NCI-H2081 (cell line): ENCODE measurements at places on chromosomes 12 and 14.

DNA sequence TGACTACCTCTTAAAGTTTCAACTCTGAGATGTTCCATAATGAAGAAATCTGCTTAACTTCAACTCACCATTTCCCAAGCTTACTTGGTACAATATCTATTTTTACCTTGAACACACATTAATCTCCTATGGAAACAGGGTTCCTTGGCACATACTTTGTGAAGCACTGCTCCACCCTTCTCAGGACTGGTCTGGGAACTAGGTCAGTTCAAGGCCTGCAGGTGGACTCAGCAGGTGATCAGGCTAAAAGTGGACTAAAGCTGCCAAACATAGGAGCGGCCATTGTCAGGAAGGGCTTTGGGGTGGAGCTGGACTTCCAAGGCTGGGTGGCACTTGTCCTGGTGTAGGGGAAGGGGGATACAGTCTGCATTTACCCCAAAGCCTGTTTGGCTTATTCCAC is 202.3 kb downstream of the NUAK1 start:
- DNase-seq = no peak

- DNase-seq = no peak
Observed at GRCh38 chr12:54593135-54593534, 4.7 kb upstream of the PPP1R1A start.

DNA sequence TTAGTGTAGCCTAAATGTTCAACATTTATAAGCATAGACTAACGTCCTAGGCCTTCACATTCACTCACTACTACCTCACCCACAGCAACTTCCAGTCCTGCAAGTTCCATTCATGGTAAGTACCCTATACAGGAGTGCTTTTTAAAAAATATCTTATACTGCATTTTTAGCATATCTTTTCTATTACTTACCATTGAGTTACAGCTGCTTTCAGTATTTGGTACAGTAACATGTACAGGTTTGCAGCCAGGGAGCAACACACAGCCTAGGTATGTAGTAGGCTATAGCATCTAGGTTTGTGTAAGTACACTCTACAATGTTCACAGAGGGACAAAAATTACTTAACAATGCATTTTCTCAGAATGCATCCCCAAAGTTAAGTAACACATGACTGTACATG is 17.4 kb downstream of the IPO8 start:
- DNase-seq = no peak

GRCh38 chr12:91893476-91893875 is 252.2 kb downstream of the BTG1 start:
- DNase-seq = no peak

DNA sequence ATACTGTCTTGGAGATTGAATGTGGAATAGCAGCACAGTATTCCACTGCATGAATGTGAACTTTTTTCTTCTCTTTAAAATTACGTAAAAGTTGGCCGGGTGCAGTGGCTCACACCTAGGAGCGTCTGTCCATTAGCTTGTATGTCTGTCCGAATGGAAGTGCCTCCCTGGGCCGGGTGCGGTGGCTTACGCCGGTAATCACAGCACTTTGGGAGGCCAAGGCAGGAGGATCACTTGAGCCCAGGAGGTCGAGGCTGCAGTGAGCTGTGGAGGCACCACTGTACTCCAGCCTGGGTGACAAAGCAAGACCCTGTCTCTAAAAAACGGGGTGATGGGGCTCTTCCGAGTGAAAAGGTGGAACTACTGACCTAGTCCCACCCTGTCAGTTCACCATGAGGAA is 22.6 kb upstream of the VSX2 start:
- no peak for DNase-seq

DNA sequence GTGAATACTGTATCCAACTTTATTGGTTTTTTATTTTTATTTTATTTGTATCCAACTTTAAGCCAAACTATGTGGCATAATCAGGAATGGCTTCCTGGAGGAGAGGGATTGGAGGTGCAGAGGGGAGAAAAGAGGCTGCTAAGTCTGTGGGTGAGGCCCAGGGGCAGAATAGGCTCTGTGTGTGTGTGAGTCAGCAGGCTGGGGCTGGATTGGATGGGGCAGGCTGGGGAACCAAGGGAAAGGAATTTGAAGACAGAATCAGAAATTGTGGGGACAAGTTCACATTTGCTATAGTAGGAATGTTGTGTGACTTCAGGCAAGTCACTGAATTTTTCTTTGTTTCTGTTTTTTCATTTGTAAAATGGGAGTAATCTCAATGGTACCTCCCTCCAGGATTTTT is 12.8 kb upstream of the RILPL1 start:
- no peak for DNase-seq

DNA sequence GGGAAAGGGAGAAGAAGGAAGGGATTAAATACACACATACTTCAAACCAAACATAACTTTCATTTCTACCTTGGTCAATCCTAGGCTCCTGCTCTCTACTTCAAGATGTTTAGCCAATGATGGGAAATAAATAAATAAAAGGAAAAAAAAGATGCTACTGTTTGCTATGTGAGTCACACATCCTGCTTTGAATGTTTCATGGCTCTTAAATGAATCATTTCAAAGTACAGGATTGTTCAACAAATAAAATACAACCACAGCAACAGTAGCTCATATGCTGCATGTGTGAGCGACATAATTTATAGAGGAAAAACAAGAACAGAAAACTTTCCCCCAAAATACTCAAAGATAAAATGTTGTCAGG is 54.3 kb upstream of the NPFF start:
- no peak for DNase-seq

- DNase-seq = no peak
Observed at GRCh38 chr12:62211510-62211909, 48.7 kb upstream of the USP15 start.

DNA sequence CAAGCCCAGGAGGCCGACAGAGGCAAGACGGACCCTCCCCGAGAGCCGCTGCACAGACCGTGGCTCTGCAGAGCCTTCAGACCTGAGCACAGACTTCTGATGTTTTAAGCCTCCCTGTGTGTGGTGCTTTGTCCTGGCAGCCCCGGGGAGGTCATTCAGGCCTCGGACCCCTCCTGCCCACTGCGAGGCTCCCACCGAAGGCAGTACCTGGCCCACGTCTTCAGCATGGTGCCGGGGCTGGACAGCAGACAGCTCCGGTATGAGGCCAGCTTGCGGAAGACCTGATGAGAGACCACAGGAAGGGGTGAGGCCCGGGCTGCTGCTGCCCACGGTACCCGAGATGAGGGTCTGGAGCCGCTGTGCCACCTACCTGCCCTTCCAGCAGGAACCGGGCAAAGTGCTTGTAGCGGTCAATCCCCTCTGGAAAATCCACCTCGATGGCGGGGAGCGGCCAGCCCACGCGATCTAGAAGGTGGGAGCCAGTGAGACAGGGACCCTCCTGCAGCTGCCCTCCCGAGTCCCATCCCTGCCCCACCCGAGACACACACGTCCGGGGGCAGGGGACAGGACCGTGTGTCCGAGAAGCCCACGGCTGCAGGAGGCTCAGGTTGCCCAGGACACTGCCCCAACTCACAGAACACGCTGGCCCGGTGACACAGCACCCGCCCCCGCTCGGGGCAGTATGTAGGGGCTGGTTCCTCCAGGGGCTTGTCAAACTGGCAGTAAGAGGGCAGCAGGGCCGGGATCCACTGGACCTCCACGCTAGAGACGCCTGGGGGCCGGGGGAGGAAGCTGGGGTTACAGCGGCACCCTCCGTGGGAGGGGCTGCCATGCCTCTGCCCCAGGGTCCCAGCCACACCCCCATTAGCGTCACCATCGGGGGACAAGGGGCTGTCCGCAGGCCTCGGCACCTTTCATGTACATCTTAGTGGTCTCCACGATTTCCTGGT is 35.6 kb upstream of the UBC start:
- no peak for DNase-seq

GRCh38 chr12:1020389-1020788 is 29.4 kb downstream of the ERC1 start:
- no peak for DNase-seq

DNA sequence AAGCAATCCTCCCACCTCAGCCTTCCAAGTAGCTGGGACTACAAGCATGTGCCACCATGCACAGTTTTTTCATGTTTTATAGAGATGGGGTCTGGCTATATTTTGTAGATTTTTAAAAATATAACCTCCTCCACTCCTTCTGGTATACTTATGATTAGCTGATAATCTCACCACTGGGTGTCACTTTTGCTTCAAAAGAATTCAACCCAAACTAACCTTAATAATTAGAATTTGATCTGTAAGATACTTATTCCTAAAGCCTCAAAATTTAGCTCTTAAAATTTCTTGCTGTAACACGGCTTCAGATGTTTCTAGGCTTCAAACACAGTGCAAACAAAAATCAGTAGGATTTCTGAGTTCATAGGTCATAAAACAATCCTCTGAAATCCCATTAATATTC is 130.3 kb downstream of the CEP83 start:
- DNase-seq = no peak

GRCh38 chr12:126201981-126202537 is 1136.8 kb downstream of the AACS start:
- DNase-seq = no peak

DNA sequence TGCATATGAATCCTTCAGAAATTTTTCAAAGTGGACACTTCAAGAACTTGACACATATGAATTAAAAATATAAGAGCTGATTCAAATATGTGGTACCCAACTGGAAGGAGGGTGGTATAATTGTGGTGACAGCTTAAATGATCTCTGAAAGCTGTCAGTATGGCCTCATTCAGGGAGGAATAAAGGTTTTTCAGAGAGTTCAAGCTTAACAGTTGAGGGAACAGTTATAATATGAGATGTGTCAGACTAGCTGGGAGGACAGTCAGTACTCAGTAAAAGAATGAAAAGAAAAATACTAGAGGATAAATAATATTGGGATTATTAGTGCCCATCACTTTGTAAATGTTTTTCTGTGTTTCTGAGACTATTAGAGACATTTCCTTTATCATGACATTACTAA is 277.5 kb downstream of the RASSF9 start:
- DNase-seq = no peak

GRCh38 chr14:89040080-89040459 is 215.6 kb downstream of the TTC8 start:
- DNase-seq = no peak

DNA sequence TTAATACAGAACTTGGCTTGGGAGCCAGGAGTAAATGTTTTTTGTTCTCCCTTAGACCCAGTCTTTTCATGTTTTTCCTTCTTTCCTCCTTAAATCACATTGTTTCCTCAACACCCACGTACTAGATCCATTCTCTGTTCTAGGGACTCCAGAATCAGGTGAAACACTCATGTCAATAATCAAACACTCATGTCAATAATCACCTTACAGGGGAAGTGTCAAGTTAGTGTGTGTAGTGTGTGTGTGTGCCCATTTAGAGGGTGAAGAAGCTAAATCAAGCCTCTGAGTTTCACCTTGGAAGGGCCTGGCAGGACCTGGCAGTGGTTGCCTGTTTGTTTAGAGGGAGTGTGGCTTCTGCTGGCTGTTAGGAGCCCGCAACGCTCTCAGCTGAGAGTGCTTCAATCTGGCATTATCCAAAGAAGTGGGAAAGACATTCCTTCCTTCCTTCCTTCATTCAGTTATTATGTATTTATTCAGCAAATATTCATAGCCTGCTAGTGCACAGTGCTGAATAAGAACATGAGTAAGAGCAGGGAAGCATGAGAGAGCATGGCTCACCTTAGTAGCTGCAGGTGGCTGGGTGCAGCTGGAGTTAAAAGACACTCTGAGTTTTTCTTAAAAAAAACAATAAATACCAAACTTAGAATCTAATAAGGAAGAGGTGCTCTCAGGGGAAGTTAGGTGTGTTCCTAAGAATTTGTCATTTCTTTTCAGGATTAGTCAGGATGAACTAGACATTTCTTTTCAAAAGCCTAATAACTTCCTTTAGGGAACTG is 17.6 kb upstream of the EID3 start:
- peak; percentile 29 for DNase-seq
